ENCODE measurements at places on chromosomes 5 and 9. TPM values are rescaled to one million over a fixed set of nuclear protein-coding genes. Genes with fewer than 3 reads are reported as not detected.

IL5 gene
- not detected for total RNA-seq

MED7 gene
- total RNA-seq = 9.9 TPM

GNA14 gene
- 0.15 TPM for total RNA-seq

EPB41L4A gene
- 0.29 TPM for total RNA-seq
